ENCODE measurements at places on chromosomes 2 and 18.

GRCh38 chr2:69720404-69720803 is 21.5 kb upstream of the ANXA4 start:
- DNase-seq, result no peak

- DNase-seq, result no peak
Measured at GRCh38 chr2:112814278-112814677, 22.3 kb downstream of the IL1B start.

GRCh38 chr18:21345840-21346239 is 103.8 kb downstream of the GREB1L start:
- no peak for DNase-seq

DNA sequence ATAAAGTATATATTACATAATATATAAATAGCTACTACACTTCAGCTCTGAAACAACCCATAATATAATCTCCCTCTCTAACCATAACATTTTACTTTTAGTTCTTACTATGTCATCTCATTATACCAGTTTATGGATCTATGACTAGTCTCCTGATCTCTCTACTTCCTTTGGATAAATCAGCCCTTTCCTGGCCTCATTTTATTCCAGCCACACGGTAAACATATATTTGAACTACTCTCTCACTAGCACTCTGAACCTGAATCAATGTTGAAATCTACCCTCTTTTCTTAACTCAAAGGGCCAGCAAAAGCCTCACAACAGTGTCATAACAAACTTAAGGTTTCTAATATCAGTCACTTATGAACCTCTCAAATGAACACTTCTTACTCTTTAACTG is 62.6 kb downstream of the BAZ2B start:
- DNase-seq, result no peak

DNA sequence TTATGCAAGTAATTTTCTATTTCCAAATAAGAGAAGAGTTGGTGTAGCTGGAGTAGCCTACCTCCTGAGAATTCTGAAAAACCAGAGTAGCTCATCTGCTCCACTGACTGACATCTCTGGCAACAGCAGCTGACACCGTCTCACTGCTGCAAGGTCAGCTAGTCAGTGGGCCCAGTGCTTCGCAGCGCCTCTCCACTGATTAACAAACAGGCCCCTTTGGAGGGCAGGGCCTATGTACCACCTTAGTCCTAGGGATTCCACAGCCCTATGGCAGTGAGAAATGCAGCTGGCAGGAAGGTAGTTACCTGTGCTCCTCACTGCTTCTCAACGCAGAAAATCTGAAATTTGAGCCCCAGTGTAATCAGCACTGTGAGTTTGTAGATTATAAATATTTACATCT is 97.5 kb downstream of the DLGAP1 start:
- no peak for DNase-seq

GRCh38 chr18:35458677-35459441 is 38.9 kb downstream of the INO80C start:
- DNase-seq, result peak; percentile 99

DNA sequence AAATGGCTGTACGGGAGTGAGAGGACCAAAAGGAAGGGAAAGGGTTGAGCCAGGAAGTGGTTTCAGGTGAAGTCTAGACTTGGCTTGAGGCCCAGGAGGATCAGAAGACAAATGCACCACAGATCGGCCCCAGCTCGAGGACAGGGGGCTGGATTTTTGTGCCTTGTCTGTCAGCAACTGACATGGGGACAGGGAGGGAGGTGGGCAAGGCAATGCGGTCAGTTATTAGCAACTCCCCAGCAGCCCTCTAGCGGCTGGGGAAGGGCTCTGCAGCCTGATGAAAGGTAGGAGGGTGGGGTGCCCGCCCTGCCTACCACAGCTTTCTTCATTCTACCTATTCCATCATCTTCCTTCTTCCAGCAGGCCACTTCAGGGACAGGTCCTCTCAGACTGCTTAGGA is 50.0 kb downstream of the CPO start:
- DNase-seq, result peak; percentile 30

DNA sequence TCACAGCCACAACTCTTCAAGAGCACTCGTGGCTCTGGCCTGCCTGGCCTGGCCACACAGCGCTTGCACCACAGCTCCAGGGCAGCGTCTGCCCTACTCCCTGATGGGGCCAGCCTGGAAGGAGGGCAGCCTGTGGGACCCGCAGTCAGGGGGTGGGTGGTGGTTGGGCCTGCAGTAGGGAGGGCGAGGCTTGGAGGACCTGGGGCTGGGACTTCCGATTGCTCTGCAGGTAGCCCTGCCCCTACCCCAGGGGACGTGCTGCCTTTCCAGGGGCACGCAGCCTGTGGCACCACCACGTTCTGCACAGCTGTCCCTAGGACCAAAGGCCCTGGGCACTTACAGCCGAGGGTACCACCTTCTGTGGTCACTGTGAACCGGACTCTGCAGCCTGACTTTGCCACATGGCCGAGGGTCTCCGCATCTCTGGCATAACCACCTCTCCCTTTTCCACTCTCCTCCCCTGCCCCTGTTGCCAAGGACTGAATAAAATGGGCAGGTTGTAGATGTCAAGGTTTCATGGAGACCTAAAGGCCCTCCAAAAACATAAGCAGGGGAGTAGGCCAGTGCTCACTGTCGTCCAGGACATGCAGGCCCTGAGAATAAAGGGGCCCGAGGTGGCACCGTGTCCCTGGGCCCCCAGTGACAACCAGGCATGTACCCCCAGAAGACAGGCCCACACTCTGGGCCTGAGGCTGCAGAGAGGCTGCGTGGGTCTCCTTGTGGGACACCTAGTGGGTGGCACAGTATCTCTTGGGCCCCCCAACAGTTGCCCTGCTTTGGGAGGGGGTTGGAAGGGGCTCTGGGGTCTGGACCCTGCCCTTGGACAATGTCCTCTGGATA is 87.3 kb downstream of the INHBB start:
- DNase-seq, result no peak

- peak; percentile 44 for DNase-seq
Measured at GRCh38 chr2:79887747-79888374, 375.0 kb downstream of the CTNNA2 start.

- DNase-seq, result no peak
Measured at GRCh38 chr2:130152816-130153595, 8.1 kb upstream of the CCDC74B start.

GRCh38 chr2:149990965-149991364 is 403.4 kb upstream of the MMADHC start:
- no peak for DNase-seq

DNA sequence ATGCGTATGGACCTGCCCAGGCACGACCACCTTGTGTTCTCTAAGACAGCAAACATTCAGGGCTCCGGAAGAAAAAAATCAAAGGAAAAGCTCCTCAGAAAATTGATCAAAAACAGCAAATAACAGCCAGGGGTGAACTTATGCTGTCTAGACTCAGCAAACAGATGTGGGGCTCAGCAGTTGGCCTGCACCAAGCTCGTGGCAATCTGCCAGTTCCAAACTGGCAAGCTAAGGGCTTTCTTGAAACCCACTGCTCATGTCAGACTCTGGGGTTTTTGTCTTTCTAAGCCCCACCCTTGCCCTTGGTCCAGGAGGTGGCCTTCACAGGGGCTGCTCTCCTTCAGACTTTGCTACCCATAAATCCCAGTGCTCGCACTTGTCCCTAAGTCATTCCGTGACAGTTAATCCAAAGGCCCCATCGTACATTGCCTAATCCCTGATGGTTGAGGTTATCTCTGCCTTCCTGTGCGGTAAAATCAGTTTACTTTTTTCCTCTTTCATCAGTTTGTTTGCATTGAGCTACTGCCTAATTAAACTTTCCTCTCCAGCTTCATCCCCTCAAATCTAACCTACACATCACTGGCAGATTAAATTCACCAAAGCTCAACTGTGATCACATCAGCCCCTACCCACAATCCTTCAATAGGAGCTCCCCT is 408.0 kb downstream of the LRATD1 start:
- no peak for DNase-seq

DNA sequence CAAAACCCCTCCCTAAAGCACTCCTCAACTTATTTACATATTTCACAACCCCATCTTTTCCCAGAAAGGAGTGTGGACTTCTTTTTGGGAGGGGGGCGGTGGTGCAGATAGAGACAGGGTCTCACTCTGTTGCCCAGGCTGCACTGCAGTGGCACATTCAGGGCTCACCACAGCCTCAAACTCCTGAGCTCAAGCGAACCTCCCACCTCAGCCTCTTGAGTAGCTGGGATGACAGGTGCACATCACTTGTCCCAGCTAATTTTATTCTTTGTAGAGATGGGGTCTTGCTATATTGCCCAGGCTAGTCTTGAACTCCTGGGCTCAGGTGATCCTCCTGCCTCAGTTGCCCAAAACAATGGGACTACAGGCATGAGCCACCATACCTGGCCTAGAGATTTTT is 44.1 kb downstream of the ADCY3 start:
- no peak for DNase-seq

- no peak for DNase-seq
Measured at GRCh38 chr2:6308986-6309385, 556.7 kb downstream of the CMPK2 start.

DNA sequence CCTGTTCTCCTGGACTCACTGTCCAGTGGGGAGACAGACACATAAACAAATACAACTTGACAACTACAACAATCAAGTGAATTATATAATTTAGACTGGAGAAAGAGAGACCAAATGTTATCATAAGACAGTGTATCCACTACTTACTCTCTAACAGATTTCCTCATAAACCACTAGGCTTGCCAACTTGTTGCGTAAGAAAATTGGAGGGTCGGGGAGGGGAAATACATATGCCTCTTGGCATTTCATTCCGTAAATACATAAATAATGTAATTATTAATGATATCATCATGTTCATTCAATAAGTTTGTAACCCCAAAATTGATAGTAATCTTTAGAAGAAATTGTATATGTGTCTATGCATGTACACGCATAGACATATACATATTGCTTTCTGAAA is 14.9 kb downstream of the RAB6D start:
- no peak for DNase-seq

- no peak for DNase-seq
Measured at GRCh38 chr2:199603721-199604291, 146.1 kb upstream of the SATB2 start.

- DNase-seq, result no peak
Measured at GRCh38 chr18:59006461-59007067, 133.1 kb upstream of the SEC11C start.

- DNase-seq, result no peak
Measured at GRCh38 chr2:60478660-60479059, 74.8 kb downstream of the BCL11A start.

GRCh38 chr18:58891776-58892175 is 27.1 kb downstream of the ZNF532 start:
- DNase-seq, result no peak

DNA sequence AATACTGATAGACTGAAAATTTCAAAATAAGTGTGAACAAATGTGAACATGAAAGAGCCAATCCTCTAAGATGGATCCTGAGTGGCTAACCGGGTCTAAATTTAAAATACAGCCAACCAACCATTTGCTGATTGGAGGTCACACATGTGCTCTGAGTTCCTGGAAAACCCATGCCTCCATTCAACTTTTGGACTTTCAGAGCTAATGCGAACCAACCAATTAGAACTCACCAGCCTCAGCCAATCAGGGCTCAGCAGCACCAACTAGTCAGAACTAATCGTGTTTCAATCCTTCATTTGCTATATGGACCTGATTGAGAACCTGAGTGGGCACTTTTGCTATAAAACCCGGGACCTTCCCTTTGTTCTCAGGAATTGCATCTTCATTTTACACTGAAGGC is 111.5 kb downstream of the MEP1B start:
- no peak for DNase-seq

DNA sequence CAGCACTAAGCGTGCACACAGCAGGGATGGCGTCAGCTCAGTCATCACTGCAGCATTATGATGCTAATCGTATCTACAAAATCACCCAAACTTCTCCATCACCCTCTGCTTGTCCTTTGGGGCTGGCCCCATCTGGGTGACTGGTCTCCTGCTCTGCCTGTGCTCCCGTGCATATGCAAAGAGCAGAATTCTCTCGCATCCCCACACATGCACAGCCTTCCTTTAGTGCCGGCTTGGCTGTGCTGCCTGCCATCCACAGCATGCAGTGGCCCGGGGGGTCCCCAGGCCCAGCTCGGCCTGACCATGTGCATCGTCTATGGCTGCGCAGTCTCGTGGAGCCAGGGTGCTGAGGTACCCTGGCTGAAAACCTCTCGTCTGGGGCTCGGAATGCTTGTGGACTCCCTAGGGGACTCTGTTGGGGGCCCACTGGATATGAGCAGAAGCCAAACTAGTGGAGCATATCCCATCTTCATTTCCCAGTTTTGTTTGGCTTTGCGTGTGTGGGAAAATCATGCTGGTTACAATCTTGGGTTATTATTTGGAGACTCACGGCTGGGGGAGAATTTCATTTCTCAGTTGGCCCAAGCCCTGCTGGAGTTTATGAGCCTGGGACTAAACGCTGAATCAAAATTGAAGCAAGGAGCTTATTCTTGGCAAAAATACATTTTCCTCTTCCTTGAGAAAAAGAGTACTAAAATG is 70.9 kb upstream of the HS6ST1 start:
- DNase-seq, result no peak

DNA sequence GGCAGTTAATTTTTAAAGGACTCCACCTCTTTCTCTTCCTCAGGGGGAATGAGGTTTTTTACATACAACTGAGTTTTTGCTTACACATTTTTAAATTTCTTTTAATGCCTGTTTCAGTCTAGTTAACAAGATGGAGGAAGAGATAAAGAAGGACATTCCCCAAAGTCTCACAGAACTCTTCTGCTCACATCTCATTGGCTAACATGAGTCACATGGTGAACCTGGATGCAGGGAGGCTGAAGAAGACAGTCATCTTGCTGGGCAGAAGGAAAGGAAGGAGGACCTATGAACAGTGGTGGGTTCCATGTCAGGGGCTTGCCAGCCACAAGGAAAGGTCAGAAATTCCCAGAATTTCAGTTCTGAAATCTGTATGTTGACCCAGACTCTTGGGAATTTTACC is 10.4 kb upstream of the ST8SIA5 start:
- DNase-seq, result no peak

- no peak for DNase-seq
Measured at GRCh38 chr2:60741576-60741975, 14.5 kb upstream of the PAPOLG start.

GRCh38 chr18:68783506-68783905 is 14.4 kb upstream of the CCDC102B start:
- no peak for DNase-seq

GRCh38 chr2:233468741-233469110 is 97.9 kb downstream of the USP40 start:
- DNase-seq, result no peak

GRCh38 chr2:36329746-36330472 is 25.7 kb upstream of the CRIM1 start:
- no peak for DNase-seq

GRCh38 chr18:46732201-46732600 is 24.7 kb downstream of the ST8SIA5 start:
- no peak for DNase-seq

- DNase-seq, result peak; percentile 74
Measured at GRCh38 chr2:45494275-45494977, 116.6 kb downstream of the SRBD1 start.

DNA sequence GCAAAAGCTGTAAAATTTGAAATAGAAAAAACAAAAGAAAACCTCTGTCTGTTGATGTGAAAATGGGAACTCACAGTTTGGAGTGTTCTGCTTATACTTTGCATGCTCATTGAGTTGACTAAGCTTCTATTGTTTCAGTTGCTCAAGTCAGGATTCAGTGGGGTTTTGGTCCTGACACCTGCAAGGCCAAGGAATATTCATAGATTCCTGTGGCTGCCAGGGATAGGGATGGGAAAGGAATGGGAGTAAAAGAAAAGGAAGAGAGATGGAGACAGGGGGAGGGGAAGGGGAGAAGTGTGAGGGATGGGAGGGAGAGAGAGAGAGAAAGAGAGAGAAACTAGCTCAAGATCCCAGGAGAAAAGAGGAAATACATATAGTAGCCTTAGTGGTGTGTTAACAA is 1.3 kb downstream of the CPS1 start:
- DNase-seq, result no peak

GRCh38 chr2:29662861-29663260 is 258.5 kb downstream of the ALK start:
- DNase-seq, result no peak
